WTC11 (cell line): ENCODE measurements at places on chromosomes 13 and 19. TPM values are rescaled to one million over a fixed set of nuclear protein-coding genes. Genes with fewer than 3 reads are reported as not detected.

Gene GPC5
- total RNA-seq = 0.46 to 0.89 TPM (median 0.50 TPM) in 3 replicates

DNA sequence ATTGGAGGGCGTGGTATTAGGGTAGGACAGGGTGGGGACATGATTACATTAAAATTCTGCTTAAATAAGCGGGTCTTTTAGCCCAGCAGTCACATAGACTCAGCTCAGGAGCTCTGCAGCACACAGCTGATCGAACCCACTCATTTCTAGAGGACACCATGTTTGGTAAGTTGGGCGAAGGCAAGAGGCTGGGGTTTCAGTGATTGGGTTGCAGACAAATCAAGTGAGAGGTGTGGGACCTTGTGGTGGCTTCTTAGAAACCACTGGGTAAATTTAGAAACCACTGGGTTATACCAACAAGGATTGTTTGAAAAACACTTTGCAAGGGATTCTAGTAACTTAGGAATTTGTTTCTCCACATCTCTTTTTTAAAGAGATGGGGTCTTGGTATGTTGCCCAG, at the start of gene LEUTX:
Gene LEUTX, plus strand, starts transcription at position 92 of the 400 bp plus-strand sequence. Its CDS starts 67 bp downstream, at position 159.
- no peak for DNase-seq

Gene ZNF525
- 46.9 to 59.7 TPM (median 48.6 TPM) in 3 replicates for total RNA-seq

- DNase-seq = no peak
Observed at GRCh38 chr13:74528734-74529513, 394.7 kb upstream of the KLF12 start.

- peak; percentile 74 for DNase-seq
Observed at GRCh38 chr19:1259206-1259875, 9.8 kb upstream of the CIRBP start.

Gene ZNF506
- 15.7 to 20.8 TPM (median 17.9 TPM) in 3 replicates for total RNA-seq

GRCh38 chr19:1767464-1767933, 14.2 kb downstream of the ONECUT3 start:
- DNase-seq = peak; percentile 79

DNA sequence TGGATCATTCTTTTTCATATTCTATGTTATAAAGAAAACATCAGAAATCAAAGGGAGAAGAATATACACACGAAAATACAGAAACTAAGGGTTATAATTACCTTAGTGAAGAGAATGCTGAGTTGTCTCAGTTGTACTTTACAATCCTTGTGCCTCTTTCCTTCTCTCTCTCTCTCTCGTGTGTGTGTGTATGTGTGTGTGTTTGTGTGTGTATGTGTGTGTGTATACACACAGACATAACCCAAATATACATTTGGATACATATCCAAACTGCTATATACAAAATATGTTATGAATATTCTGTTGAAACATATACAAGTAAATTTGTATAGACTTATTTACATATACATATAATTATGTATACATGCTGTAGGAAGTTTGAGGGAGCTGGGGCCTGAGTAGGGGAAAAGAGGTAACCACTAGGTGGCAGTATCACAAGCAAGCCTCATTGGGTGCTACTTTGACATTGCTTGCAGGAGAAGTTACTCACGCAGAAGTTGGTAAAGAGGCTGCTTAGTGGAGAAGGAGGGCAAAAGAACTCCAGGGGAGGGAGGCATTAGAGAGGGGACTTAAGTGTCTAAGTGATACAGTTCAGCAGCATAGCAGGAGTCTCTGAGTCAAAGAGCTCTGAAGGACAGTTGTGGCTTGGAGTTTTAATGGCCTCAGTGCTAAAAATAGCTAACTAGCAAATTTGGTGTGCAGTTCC, 465.1 kb upstream of the PCDH20 start:
- DNase-seq = peak; percentile 44

- DNase-seq = no peak
Observed at GRCh38 chr13:59497621-59498247, 666.0 kb downstream of the DIAPH3 start.

- DNase-seq = peak; percentile 55
Observed at GRCh38 chr19:32676186-32676894, 692 bp downstream of the RGS9BP start.

DNA sequence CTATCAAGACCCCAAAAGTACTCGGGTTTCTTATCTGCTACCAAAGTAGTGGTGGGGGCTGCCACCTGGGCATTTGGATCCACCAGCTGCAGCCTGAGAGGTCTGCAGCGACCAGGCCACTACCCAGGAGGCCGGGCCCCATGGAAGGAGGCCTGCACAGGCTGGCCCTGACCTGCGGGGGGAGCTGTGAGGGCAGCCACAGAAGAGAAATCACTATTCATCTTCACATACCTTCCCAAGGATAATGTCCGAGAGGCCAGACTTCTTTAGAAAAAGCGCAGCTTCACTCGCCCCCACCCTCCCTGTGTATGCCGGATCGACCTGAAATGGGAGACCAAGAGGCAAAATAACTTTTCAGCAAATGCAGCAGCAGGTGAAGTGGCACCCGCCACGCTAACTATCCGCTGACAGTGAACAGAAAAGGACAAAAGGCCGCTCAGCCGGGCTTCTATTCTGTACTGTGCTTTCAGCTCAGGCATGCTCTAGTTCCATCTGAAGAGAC, 30.1 kb downstream of the EPS15L1 start:
- peak; percentile 79 for DNase-seq

GRCh38 chr13:38121267-38121666, 228.4 kb upstream of the UFM1 start:
- DNase-seq = no peak

Gene PLIN5
- 3.3 to 4.2 TPM (median 3.9 TPM) in 3 replicates for total RNA-seq

Gene PVR
- total RNA-seq = 13.7 to 15.9 TPM (median 15.0 TPM) in 3 replicates

- peak; percentile 96 for DNase-seq
Observed at GRCh38 chr19:45443462-45444317, 20.0 kb upstream of the ERCC1 start.

Gene ZFP14
- total RNA-seq = 7.9 to 9.6 TPM (median 8.5 TPM) in 3 replicates

GRCh38 chr13:37791699-37792098, 77.9 kb downstream of the TRPC4 start:
- DNase-seq = no peak

Gene ZNF83
- 32.5 to 36.4 TPM (median 34.1 TPM) in 3 replicates for total RNA-seq

DNA sequence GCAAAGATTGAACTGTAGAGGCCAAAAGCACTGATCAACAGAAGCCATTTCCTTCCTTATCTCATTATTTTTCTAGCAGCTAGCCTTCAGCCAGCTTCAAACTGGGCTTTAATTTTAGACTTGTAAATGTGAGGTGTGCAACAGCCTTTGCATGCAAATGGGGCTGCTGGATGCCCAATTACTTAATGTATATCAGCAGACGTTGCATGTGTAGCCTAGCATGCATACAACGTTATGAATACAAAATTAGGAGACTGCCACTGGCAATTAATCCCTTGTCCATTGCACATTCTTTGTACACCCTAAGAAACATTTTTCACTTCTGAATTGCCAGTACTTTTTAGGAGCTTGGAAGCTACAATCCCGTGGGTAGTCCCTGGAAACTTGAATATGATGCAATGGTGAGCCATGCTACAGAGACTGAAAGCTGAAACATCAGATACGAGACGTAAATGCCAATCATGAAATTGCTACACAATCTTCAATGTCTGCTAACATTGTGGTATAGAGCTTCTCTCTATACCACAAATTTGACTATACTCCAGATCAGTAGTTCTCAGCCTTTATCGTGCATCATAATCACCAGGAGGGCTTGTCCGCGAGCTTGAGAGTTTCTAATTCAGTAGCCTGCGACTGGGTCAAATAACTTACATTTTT, 20.2 kb downstream of the EPSTI1 start:
- DNase-seq = no peak
